ENCODE measurements at places on chromosomes 4 and X. TPM values are rescaled to one million over a fixed set of nuclear protein-coding genes. Genes with fewer than 3 reads are reported as not detected.

DNA sequence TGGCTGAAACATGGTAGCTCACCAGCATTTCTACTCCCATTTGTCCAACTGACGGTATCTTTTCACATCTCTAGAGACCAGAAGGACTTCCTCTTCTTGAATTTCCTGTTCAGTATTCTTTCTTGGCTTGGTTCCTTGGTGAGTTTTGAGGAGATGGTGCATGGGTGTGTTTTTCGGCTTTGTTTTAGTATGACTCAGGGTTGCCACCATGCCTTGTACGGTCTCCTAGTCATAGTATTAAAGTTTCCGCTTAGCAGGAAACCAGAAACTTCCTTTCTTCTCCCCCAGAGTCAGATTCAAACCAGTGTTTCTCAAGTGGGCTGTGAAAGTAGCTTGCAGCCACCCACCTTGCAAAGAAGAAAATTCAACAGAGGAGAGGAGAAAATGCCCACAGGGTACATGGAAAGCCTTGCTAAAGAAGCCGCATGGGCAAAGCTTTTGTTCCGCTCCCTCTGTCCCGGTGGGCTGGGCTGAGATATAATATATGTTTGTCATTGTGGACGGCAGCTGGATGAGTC lies 5.7 kb downstream of the CD99 start:
- H3K4me3 ChIP-seq: no peak overlapping the region
- no peak overlapping the region for H3K27ac ChIP-seq
- H3K27me3 ChIP-seq: peaks cover 16% of the 10 kb centered on the region

DNA sequence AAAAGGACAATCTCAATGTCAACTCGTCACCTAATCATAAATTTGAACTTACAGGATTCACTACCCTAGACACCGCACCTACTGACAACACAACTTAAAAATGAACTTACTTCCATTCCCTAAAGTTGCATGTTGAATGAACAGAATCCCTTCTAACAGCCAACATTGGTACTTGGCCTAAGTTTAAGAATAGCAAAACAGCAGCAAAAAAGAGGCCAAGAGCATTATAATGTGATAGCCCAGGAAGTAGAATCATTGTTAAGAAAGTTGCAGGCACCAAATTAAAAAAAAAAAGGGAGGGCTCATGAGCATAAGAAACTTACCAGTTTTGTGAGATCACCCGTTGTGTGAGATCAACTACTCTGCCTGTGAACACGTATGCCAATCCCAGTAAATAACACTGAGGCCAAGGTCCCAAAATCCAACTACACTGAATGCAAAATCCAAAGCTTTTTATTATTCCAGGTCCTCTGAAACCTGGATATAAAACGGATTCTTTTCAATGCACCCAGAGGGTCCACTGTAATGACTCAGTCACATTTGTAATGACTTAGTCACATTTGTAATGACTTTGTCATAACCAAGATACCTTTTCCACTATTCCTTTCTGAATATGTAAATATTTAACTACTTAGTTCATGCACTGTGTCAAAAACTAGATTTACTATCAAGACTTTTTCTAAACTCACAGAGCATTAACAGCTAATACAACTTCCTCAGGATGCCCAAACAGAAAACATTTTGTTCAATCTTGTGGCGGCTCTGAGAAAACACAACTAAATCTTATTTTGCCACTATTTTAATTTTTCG lies 6.8 kb downstream of the HNRNPDL start:
- no peaks in the 10 kb centered on the region for H3K4me1 ChIP-seq
- DNase-seq: no peak
- no peak overlapping the region for H3K27ac ChIP-seq
- peaks cover 63% of the 10 kb centered on the region for H3K36me3 ChIP-seq

DNA sequence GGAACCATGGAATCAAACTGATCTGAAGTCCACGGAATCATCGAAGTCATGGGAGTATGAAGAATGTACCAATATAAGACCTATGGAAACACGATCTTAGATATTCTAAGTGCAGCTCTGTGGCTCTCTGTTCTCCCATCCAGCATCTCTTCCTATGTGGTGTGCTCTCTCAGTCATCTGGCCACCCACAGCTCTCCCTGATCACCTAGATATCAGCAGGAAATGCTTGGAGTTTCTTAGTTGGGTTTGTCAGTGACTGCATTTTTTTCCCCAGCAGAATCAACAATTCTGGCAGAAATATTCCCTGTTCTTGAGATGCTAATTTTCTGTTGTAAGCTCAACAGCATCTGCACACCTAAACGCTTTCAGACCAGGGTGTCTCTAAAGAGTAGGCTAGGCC lies 94.1 kb downstream of the GC start:
- peaks cover 3% of the 10 kb centered on the region for H3K4me1 ChIP-seq
- no peak overlapping the region for H3K4me3 ChIP-seq
- H3K36me3 ChIP-seq: no peaks in the 10 kb centered on the region

GRCh38 chrX:102978594-102978993 lies 41.5 kb downstream of the RAB40AL start:
- DNase-seq: no peak
- H3K4me3 ChIP-seq: no peak overlapping the region
- no peaks in the 10 kb centered on the region for H3K4me1 ChIP-seq
- H3K27me3 ChIP-seq: no peaks in the 10 kb centered on the region
- no peak overlapping the region for H3K27ac ChIP-seq

- H3K36me3 ChIP-seq: no peaks in the 10 kb centered on the region
- DNase-seq: no peak
- H3K27ac ChIP-seq: no peak overlapping the region
- no peaks in the 10 kb centered on the region for H3K27me3 ChIP-seq
- no peak overlapping the region for H3K4me3 ChIP-seq
- no peaks in the 10 kb centered on the region for H3K4me1 ChIP-seq
These were observed 29.2 kb downstream of the TBC1D9 start for GRCh38 chr4:140726776-140727500.

GRCh38 chr4:98939438-98939837 lies 10.5 kb upstream of the EIF4E start:
- no peak overlapping the region for H3K4me3 ChIP-seq
- H3K36me3 ChIP-seq: no peaks in the 10 kb centered on the region
- H3K4me1 ChIP-seq: no peaks in the 10 kb centered on the region
- no peak for DNase-seq
- no peak overlapping the region for H3K27ac ChIP-seq

DNA sequence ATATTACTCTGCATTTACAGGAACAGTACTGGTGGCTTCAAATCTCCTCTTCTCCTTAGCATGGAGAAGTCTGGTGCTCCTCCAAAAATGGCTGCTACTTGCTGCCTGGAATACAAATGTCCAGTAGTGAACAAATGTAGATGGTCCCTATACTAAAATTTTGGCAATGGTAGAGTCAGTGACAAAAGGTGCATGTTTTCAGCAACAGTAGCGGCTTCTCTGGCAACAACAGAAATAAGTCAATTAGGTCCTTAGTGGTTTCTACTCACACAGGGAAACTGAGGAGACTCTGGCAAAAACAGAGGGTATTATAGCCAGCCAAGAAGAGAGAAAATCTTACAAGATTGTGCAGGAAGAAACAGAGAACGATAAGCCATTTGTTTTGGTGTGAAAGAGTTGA lies 1368.4 kb upstream of the ADGRL3 start:
- H3K36me3 ChIP-seq: no peaks in the 10 kb centered on the region
- H3K4me3 ChIP-seq: no peak overlapping the region
- no peaks in the 10 kb centered on the region for H3K27me3 ChIP-seq
- DNase-seq: no peak
- no peak overlapping the region for H3K27ac ChIP-seq

DNA sequence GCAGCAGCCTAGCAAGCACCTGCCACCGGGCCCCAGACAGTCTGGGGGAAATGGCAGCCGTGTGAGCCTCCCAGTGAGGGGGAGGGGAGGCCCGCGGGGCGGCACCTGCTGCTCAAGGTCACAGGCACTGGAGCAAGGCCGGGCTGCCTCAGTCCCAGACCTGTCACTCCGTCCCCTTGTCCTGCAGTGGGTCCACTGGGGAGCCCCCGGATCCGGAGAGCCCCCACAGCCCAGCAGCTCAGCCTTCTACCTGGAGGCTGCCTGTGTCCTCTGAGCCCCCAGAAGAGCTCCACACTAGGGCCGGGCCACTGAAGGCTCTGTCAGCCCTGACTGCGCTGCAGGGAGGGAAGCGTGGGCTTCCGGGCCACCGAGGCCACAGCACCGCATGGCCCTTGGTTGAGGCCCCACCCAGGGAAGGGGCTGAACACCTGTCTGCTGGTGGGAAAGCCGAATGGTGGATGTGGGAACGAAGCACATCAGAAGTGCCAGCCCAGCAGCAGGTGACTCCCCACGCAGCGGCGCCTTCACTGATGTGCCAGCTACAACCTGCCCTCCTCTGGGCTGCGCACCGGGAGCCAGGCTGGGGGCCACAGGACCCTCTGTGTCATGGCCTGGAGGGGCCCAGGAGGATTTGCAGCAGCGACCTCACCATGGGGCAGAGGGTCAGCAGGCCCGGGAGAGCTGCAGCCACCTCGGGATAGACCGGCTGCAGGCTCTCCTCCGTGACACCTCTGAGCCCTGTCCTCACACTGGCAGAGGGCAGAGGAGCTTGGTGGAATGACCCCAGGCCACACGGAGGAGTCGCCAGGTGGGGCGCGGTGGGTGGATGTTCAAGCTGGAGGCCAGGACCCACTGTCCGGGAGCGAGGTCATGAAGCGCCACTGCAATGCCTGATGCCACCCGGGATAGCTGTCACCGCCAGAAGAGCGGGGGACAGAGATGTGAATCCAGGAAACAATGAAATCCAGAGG lies 35.0 kb upstream of the MXD4 start:
- no peaks in the 10 kb centered on the region for H3K4me1 ChIP-seq
- no peaks in the 10 kb centered on the region for H3K27me3 ChIP-seq
- H3K4me3 ChIP-seq: no peak overlapping the region
- H3K36me3 ChIP-seq: no peaks in the 10 kb centered on the region

GRCh38 chr4:169139021-169139420 lies 129.0 kb upstream of the CBR4 start:
- H3K4me1 ChIP-seq: no peaks in the 10 kb centered on the region
- H3K27me3 ChIP-seq: no peaks in the 10 kb centered on the region
- DNase-seq: no peak

DNA sequence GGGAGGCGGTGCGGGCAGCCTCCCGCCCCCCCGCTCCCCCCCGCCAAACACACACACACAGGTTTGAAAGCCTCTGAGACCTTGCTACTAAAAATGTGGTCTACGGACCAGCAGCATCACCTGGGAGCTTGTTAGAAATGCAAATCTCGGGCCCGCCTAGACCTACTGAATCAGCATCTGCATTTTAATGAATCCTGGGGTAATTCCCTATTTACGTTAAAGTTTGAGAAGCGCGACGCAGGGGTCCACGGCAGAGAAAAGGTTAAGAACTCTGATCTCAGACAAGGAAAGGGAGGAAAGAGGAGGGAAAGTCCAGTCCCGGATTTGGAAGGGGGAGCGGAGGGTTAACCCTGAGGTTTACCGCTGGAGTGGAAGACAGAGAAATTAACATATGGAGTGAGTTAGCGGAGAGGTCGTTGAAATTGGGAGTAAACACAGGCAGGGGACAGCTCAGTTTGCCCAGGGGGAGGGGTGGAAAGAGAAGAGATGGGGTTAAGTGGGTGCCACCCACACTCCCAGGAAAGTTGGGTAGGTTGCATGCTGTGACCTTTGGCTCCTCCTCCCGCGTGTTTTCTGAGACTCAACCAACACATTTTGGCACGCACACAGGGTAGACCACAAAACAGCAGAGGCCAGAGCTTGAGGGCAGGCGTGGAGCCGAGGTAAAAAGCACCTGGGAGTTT lies 483.6 kb downstream of the BCOR start:
- peak; percentile 79 for DNase-seq
- H3K36me3 ChIP-seq: no peaks in the 10 kb centered on the region
- no peak overlapping the region for H3K27ac ChIP-seq
- H3K4me3 ChIP-seq: peak overlapping the region; percentile 67
- peaks cover 13% of the 10 kb centered on the region for H3K27me3 ChIP-seq

DNA sequence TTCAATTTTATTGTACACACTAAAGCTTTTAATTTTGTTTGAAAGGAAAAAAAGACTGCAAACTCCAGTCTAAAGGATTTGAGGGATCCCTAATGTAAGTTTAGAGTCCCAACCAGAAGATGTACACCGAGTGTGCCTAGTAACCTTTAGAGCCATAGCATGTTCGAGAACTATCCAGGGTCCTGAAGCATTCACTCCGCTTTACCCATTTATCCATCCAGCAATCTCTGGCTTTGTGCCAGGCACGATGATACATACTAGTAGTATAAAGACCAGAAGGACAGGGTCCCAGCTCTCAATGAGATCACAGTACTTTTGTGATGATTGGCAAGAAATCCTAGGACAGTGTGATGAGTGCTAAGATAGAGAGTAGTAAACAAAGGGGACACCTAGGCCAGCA lies 168.7 kb downstream of the STK32B start:
- peak; percentile 66 for DNase-seq
- no peaks in the 10 kb centered on the region for H3K27me3 ChIP-seq
- H3K36me3 ChIP-seq: no peaks in the 10 kb centered on the region

DNA sequence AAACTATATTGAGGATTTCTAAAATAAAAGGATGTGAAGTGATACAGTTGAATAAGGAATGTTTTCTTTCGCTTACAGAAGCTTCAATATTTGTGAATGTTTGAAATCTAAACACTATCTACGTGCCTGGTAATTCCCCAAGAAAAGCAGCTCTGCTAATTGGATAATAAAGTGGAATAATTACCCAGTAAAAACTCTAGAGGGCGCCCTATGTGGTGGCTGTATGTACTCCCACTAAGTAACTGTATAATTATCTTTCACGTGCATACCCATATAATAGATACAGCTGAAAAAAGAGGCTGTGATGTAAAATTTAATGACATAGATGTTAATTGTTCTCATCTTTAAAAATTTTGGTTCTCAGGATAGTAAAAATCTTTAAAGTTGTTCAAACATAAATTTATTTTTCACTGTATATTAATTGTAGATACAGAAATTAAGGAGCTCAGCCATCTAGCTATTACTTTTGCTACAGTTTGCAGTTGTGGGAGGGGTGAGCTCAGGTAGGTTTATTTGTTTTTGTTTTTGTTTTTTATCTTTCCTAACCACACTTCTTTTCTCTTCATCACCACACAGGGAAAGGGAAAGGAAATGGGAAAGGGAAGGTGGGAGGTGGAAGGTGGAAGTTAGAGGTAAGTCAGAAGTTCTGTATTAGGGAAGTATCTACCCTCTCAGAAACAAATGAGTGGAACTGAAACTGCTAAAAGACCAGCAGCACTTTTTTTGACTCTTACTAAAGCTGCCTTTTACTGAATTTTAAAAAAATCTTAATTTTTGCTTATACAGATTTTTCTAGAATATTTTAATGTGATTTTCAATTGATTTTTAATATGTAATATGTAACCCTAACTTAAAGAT lies 151.7 kb upstream of the RPS6KA6 start:
- no peaks in the 10 kb centered on the region for H3K27me3 ChIP-seq
- no peak overlapping the region for H3K27ac ChIP-seq
- H3K4me1 ChIP-seq: no peaks in the 10 kb centered on the region
- no peaks in the 10 kb centered on the region for H3K36me3 ChIP-seq
- DNase-seq: no peak

Gene NR0B1
- total RNA-seq: 13.1 TPM

Gene PWWP3B
- total RNA-seq: 0.93 TPM

Gene CSAG3
- total RNA-seq: 0.35 TPM

Gene ATOH1
- total RNA-seq: 1.0 TPM

Gene ZNF732
- 8.6 TPM for total RNA-seq

Gene DGAT2L6
- total RNA-seq: not detected
